ENCODE measurements at places on chromosomes 1 and 21.

DNA sequence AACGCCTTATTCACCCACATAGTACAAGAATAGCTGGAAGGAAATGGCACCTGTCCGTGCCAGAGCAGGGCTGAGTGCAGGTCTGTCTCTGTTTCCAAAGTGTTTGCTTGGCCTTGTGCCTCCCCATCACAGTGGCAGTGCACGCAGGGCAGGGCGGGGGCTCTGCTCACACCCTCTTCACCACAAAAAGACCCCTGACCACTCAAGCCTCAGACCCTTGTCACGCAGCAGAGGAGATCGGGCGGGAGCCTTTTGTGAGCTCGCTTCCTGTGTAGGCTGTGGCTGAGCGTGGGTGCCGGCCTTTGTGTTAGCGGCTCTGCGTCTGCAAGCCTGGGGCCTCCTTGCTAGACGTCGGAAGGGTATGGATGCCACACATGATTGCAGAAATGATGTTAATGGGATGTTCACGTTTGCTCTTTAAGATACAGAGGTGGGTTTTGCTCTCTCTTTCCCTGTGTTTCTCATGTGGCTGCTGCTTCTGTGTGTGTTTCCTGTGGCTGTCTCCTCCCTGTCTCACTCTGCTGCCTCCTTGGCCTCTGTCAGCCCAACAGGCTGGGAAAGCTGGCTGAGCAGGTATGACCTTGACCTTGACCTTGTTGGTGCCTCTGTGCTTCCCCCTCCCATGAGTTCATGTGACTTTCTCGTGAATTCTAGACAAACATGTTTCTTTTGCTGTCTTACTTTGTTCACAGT, 45.4 kb downstream of the S100B start:
- no peak for DNase-seq

GRCh38 chr1:28887419-28887834, 26.9 kb upstream of the EPB41 start:
- DNase-seq = no peak

GRCh38 chr21:38223893-38224540, 32.8 kb upstream of the KCNJ15 start:
- peak; percentile 48 for DNase-seq

DNA sequence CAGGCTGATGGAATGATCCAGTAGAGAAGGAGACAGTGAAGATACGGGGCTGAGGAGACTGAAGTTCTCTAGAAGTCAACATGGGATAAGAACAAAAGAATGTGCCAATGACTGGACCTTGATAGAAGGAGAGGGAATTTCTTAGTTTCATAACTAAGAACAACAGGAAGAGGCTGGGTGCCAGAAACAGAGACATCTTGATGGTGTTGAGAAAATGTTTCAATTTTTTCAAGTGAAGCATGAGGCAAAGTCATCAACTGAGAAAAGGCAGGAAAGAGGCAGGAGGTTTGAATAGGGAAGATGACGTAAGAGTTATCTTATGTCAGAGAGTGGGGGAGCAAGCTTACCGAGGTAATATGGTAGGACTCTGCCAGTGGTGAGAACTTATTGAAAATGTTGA, 80.1 kb downstream of the SPAG17 start:
- DNase-seq = peak; percentile 20

- no peak for DNase-seq
These were observed 13.4 kb downstream of the ENTREP3 start for GRCh38 chr1:155241841-155242264.

GRCh38 chr1:224343679-224344078, 13.0 kb upstream of the CNIH4 start:
- DNase-seq = no peak

GRCh38 chr1:173823781-173824314, 625 bp upstream of the DARS2 start:
- DNase-seq = no peak

DNA sequence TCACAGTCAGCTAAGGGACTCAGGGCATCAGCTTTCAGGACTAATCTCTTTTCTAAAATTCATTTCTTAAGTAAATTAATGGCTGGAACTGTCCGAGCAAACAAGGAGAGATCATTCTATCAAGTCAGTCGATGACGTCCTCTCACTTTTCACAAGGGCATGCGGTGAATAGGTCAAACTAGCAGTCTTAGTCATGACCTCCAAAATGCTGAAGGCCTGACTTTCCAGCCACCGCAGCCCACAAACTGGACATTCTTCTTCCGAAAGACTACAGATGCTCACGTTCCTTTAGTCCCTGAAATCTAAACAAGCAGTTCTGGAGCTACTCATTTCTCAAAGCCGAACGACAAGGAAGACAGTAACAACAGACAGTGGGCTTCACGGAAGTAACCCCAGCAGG, 127.9 kb downstream of the TIAM1 start:
- no peak for DNase-seq

DNA sequence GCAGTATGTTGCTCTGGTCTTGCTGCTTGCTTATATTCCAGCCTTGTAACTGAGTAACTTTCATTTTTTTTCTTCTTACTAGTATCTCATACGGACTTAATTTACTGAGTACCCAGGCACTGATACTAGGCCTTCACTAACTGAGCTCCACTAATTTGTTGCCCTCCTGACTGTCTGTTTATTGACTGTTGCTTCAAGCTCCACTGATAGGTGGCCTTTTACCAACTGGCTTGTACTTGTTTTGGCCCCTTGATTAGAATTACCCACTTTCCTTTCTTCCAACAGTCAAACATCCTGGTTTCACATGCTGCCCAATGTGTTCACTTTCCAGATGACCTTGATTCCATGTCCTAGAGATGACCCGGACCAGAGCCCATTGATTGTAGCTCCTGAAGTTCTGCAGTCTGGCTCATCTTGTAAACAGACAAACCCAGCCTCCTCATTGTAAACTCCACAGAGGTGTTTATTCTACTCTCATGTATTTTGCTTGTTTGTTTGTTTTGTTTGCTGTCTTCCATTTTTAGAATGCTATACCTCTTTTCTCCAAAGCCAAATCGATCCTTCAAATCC, 27.7 kb downstream of the RGS1 start:
- DNase-seq = no peak

DNA sequence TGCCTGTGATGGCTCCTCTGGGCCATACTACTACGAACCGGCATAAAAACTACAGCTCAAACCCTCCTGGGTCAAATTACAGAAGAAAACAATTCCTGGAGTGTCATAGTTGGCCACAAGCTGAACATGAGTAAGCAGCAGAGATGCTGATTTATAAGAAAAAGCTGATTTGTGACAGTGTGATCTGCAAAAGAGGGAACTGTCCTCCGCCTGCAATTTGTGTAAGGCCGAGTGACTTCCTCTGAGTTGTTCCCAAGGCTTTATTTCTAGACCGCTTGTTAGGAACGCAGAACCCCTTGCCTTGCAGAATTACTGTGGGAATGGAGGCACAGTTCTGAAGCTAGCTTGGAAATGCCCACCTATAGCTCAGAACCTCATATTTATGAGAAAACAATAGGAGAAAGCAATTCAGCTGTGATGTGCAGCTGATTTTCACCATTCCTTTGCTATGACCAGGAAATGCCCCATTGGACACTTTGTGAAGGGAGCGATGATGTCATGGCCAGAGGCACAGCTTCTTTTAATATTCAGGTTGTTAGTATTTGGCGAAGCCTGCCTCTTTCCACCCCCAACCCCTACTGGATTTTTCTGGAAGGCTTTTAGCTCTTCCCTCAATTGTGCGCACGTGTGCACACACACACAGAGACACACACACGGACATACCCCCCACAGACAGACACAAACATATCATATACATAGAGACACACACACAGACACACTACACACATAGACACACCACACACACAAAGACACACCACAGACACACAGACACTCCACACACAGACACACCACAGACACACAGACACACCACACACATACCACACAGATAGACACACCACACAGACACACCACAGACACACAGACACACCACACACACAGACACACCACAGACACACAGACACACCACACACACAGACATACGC, 47.6 kb downstream of the IER5 start:
- DNase-seq = peak; percentile 82

GRCh38 chr1:21189906-21190500, 13.3 kb upstream of the EIF4G3 start:
- no peak for DNase-seq

- DNase-seq = peak; percentile 84
These were observed 15.6 kb downstream of the TPM3 start for GRCh38 chr1:154176337-154176736.

DNA sequence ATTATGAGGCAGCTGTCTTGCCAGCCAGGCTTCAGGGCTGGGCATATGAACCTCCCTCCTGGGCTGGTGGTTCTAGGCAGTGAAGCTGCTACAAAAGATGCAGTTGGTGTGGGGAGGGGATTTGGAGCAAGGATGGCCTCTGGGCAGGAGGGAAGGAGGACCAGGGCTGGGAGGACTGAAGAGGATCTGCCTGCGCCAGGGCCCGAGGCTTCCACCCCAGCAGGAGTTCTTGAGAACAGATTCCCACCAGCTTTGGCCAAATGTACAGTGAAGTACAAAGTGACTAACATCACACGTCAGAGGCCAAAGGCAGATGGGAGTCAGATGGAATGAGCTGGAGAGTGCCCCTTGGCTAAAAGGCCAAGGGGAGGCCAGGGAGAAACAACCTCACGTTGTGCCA, 62.4 kb downstream of the DDX20 start:
- DNase-seq = no peak

DNA sequence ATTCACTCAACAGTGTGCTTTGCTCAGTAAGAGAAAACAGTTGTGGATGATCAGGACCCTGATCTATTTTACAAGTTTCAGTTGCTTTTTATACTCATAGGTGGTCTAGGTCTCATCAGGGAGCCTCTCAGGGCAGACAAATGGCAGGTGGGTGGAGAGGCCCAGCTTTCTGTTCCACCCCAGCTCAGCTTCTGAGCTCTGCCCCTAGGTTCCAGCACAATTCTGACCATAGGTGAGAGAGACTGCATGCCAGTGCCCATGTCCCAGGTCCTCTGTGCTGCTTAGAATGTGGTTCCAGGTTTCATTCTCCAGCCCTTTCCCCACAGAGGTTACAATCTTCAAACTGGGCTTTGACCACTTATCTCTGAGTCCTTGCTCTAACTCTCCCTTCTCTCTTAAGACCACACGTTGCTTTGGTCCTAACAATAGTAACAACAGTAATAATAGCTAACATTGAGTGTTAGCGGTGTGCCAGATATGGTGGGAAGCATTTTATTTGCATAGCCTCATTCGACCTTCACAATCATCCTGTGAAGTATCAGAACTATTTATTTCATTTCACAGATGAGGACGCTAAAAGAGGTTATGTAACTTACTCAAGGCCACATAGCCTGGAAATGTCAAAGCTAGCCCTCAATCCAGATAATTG, 19.6 kb upstream of the DUSP10 start:
- no peak for DNase-seq

DNA sequence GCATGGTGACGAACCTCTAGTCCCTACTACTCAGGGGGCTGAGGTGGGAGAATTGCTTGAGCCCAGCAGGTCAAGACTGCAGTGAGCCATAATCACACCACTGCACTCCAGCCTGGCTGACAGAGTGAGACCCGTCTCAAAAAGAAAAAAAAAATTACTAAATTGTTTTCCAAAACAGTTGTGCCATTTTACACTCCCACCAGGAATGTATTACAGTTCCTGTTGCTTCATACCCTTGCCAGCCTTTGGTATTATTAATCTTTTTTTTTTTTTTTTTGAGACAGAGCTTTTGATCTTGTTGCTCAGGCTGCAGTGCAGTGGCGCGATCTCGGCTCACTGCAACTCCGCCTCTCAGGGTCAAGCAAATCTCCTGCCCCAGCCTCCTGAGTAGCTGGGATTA, 55.9 kb downstream of the RPS6KA1 start:
- DNase-seq = no peak

DNA sequence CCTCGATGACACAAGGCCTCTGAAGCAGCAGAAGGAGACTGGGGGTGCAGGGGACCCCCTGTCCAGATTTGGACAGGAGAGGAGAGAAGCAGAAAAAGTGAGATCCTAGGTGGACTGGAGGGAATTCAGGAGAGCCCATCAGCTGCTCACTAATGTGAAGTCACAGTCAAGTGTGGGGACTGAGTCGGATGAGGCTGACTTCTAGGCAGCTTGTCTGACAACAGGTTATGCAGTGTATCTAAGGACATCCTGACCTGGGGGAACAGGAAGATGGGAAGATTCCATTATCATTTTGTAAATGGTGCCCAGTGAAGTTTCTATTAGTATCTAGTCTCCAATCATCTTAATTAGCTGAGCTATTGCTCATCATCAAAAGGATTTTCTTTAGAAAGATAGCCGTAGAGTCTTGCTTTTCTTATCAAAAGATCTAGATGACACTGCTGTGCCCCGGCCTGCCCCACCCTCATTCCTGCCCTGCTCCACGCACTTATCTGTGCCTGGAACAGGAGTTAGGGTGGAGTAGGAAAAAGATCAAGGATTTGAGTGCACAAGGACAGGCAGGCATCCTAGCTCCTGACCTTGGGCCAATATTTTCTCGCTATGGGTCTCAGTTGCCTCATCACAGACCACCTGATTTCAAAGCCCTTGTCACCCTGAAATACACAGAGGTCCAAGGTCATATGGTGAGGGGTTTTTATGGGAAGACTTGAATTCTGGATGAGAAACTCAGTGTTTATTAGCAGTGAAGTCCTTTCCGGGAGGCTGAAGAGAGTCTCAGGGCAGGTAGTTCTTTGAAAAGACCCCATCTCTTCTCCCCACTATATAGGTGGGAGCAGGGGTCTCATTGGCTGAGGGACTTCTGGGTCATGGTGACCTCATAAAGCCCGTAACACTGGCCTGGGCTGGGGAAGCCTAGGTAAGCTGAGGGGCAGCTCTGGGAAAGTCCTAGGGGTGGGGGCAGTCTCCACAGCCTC, at the start of gene MROH7:
Gene MROH7 (plus strand): TSS at position 924 of the 974 bp plus-strand sequence. CDS start 11,141 bp downstream, outside the sequence.
- DNase-seq = no peak

GRCh38 chr1:158961178-158961577, 29.8 kb downstream of the PYHIN1 start:
- no peak for DNase-seq

DNA sequence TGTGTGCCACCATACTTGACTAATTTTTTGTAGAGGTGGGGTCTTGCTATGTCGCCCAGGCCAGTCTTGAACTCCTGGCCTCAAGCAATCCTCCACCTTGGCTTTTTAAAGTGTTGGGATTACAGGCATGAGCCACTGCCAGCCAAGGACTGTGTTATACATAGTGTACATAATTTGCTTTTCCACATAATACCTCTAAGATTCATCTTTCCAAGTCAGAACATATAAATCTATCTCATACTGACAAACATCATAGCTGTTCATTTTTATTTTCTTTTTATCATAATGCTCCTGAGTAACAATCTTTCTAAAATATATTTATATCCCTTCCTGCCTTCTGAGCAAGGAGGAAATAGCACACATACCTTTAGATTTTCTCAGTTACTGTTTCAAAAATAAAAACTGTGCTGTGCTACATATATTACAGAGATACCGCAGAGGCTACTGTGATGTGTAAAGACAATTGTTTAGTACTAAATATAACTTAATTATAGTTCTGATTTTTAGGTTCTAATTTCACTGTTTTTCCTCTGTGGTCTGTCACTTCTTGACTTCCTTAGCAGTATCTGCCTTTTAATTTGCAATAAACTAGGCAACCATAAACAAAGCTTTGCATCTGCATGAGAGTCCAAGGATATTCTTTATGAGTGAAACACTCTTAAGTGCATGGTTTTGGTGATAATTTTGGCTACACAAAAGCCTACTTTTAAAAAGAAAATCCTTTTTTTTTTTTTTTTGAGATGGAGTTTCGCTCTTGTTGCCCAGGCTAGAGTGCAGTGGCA, 59.3 kb downstream of the EYA3 start:
- peak; percentile 61 for DNase-seq

- no peak for DNase-seq
These were observed 108.0 kb downstream of the TNNI3K start for GRCh38 chr1:74343216-74343615.

Data from fibroblast of pulmonary artery (primary cell).